ENCODE measurements at places on chromosomes 1 and 21. TPM values are rescaled to one million over a fixed set of nuclear protein-coding genes. Genes with fewer than 3 reads are reported as not detected.

Gene ARHGEF16
- 34.9 TPM for total RNA-seq

Gene SELP
- not detected for total RNA-seq

Gene ANKRD45
- not detected for total RNA-seq

Gene SFN
- not detected for total RNA-seq

Gene QSOX1
- 163 TPM for total RNA-seq

Gene CFAP410
- total RNA-seq, result 52.9 TPM

Gene PSEN2
- total RNA-seq, result 13.2 TPM

Gene LMX1A
- not detected for total RNA-seq

Gene TMEM200B
- not detected for total RNA-seq

Gene LAMB3
- 2.1 TPM for total RNA-seq

DNA sequence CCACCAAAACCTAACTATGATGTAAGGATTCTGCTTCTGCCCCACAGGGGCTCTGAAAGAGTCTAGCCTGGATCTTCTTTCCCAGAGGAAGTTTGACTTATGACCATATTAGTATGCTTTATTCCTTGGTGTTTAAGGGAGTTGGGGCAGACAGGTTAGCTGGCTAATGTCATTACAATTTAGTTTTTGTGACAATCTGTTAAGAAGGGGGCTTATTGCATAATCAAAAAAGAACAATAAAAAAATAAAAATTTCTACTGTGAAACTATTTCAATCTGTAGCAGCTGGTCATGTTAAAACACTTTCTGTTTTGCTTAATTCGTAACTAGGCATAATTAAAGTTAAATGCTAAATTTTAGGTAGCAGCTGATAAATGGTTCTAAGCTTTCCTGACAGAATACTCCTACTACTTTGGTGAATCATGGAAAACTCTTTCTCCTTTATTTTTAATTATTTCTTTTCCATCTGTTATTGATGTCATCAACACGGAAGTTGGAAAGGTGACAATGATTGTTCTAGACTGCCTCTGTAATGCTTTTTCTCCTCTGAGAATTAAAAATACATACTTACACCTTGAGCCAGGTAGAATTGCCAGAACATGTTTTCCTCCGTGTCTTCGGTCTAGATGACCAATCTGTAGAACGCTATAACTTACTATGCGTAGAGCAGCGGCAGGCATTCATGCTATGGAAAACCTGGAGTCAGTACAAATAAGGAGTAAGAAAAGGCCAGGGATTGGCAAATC, 18.6 kb downstream of the DYRK3 start:
- no peak for DNase-seq

DNA sequence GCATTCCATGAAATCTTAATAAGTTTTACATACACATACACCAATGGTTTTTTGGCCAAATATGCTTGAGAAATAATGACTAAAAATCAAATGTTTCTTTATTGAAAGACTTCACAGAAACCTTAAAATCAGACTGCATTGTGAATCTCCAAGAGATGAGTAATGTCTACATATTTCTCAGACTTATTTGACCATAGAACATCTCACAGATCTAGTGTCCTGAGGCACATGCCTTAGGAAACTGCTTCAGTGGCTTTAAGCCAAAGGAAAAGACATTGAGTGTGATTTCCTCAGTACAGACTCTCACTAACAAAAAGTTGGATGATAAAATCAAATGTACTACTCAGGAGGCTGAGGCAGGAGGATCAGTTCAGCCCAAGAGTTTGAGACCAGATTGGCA, 6.2 kb upstream of the C1orf105 start:
- DNase-seq, result no peak

GRCh38 chr1:208432346-208432745, 188.2 kb upstream of the PLXNA2 start:
- no peak for DNase-seq

DNA sequence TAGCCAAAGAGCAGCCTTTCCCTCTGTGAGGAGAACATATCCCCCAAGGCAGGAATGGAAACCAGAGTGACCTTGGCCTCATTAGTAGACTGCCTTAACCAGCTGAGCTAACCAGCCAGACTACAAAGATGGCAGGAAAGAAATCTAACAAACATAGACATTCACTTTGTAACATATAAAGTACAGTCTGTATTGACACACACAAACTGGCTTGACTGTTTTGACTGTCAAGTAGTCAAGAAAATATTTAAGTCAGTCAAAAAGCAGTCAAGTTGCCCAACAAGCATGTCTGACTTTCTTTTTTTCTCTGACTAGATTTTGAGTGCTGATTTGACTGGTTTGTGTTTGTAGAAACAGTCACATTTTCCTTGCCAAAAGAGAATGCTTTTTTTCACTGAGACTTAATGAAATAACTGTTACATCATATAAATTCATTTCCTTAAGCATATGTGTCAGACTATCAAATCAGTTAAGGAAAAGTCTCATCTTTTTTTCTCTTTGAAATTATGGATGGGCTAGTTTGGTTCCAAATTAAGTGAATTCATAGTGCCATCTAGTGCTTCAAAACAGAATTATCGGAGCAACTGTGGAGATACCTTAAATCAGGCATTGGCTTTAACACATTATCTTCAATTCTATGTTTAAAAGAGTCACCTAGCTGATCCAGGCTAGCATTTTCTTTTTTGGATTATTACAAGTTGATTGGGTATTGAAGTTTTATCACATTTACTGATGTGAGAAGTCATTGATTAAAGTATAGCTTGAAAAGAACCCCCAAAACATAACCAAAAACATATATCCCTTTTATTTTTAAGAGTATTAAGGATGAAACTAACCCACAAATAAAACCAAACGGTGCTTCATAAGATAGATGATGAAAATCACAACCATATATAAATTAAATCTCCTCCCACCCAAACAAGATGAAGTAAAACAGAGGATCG, 75.0 kb downstream of the ATP6V1G3 start:
- DNase-seq, result no peak

GRCh38 chr1:223231581-223231980, 88.5 kb upstream of the TLR5 start:
- DNase-seq, result no peak

DNA sequence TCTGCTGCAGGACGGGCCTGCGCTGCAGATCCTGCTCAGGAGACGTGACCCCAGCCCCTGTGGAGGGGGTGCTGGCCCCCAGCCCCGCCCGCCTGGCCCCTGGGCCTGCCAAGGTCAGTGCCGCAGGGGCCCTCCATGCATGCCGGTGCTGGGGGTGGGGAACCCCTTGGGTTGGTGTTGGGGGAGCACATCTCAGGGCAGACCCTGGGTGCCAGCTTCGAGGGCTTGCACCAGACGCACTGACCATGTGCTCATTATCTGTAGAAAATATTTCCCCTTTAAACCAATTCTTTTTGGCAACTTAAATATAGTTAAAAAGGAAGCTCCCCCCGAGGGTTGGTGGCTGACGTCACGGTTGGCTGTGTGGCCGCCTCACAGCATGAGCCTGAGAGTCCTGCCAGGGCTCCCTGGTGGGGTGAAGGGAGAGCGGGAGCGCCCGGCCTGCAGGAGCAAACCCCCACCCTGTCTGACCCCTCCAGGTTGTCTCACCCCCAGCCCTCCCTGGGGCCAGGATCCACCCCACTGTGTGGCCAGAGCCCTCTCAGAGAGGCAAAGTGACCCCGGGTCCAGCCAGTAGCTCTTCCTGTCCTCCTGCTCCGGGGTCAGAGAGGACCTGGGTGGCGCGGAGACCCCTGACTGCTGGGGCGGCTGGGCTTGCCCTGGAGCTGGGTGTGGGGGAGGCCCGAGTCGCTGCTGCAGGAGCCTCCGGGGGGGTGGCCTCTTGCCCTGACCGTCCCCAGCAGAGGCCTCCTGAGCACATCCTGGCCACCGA, 5.3 kb upstream of the PFKL start:
- no peak for DNase-seq

DNA sequence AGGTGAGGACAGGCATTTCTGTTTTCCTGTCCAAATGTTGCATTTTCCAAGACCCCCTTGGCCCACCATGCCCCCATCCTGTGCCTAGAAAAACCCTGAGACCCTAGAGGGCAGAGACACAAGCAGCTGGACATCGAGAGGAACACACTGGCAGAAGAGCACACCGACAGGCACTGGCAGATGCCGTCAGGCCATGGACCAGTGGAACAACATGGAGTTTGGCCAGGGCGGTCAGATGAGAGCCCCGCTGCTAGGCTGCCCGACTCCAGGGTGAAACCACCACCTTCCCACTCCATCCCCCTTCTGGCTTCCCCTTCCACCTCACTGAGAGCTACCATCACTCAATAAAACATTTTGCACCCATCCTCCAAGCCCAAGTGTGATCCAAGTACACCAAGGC, 438.4 kb downstream of the SIPA1L2 start:
- DNase-seq, result no peak

GRCh38 chr1:201730611-201731010, 98.3 kb upstream of the IPO9 start:
- DNase-seq, result no peak

GRCh38 chr1:33265780-33266605, 9.7 kb downstream of the ZNF362 start:
- no peak for DNase-seq

- peak; percentile 82 for DNase-seq
Observed at GRCh38 chr1:7667625-7668218, 103.4 kb upstream of the VAMP3 start.

DNA sequence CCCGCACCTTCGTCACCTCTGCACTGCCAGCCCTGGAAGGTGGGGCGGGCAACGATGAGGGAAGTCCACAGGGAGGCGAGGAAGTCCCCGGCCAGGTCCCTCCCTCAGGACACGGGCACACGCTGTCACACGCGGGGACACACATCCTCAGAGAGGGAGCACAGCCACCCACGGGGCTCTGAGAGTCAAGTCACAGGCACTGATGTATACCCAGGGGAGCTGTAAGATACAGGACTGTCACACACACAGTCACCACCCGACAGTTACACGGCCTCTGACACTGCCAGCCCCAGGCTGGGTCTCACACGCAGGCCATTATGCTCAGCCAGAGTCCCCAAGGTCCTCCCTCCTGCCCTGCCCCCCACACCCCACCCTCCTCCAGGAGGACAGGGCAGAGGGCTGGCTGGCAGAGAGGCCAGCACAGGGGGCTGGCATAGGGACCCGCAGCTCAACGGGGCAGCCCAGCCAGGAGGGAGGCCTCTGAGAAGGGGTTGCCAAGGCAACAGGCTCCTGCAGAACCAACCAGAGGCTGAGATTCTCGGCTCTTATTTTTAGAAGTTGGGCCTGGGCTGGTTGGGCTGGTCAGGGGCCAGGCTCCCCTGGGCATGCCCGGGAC, 17.7 kb upstream of the ADGRB2 start:
- DNase-seq, result no peak

- peak; percentile 74 for DNase-seq
Observed at GRCh38 chr1:1349256-1350012, at the start of gene DVL1. DVL1 (minus strand) TSS chr1:1349418; CDS start chr1:1349065, 353 bp downstream.

DNA sequence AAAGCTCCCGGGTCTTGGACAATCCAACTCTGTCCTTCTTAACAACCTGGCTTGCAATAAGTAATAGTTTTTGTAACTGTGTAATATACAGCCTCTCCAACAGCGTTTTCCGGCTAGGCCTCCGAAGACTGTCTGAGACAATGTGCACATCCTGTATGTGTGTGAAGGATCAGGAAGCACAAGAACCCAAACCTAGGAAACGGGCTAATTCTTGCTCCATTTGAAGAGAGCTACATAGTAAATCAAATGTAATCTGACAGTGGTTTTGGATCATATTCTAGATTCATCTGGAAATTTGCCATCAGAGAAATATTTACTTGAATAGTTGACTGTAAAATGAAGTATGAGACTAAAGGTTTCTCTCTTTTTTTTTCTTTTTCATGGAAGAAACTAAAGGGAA, 1.2 kb downstream of the GPR52 start:
- no peak for DNase-seq

GRCh38 chr1:224542783-224543440, 73.2 kb upstream of the CNIH3 start:
- peak; percentile 99 for DNase-seq

GRCh38 chr1:201353186-201353940, 24.1 kb downstream of the TNNT2 start:
- no peak for DNase-seq

GRCh38 chr1:110060034-110060661, 10.3 kb downstream of the ALX3 start:
- peak; percentile 66 for DNase-seq

All from SJSA1 (cell line).